ENCODE measurements at places on chromosomes 7 and 10.

DNA sequence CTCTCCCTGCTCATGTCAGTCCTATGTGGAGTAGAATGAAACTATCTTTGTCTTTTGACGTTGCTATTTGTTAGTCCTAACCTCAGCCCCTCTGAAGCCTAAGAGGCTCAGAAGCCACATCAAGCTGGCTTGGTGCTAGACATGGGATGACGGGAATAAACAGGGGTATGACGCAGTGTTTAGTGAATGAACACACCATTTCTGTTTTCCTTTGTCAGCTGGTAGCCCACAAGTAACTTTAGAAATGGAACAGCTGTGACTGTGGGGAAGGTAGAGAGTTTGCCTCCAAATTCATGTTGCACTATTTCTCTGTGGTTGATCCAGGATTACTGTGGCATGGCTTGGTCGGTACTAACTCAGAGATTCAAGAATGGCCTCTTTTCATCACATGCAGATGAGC lies 31.3 kb downstream of the COX15 start:
- DNase-seq: no peak

- no peak for DNase-seq
Measured at GRCh38 chr10:24804956-24805355, 81.3 kb upstream of the ARHGAP21 start.

DNA sequence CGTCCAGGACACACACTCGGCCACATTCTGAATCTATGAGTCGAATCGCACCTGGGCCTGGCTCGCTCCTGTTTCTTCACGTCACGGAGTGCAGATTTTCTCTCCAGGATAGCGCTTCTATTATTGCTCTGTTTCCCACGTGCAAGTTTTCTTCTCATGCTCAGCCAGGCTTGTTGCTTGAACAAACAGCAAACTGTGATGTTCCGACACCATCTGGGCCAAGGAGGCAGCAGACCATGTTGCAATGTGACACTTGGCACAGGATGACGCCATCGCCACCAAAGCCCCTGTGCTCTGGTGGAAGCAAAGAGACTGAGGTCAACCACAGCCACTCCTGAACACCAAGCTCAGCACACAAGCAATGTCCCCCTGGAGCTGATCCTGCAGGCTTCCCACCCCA lies 507.1 kb upstream of the ADARB2 start:
- peak; percentile 26 for DNase-seq

DNA sequence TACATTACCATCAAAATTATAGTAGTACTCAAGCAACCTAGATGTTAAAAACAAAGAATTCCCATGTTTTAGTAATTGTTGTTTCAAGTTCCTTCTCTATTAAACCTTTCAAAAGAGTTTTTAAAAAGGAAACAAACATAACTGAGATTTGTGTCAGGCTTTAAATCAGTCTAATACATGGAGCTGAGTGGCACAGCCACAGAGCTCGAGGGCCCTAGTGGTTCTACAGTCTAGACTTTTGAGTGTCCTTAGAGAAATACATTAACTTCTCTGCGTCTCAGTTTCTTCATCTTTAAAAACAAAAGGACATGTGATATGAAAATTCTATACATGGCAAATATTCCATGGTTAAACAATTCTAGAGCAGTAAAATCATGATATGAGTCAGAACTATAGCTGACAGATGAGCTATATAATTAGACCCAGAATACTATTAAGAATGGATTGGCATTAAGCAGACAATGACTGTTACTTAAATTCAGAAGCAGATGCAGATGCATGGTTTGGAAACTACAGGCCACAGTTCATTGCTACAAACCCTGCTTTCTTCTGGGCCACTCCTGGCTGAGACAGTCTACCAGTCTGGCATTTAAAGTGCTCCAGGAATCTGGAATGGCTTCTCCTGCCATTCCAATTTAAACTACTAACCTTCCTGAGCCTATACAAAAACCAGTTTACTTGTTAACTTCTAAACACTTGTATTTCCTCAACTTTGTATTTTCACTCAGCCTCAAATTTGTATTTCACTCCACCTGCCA lies 77.4 kb downstream of the EPC1 start:
- DNase-seq: no peak

DNA sequence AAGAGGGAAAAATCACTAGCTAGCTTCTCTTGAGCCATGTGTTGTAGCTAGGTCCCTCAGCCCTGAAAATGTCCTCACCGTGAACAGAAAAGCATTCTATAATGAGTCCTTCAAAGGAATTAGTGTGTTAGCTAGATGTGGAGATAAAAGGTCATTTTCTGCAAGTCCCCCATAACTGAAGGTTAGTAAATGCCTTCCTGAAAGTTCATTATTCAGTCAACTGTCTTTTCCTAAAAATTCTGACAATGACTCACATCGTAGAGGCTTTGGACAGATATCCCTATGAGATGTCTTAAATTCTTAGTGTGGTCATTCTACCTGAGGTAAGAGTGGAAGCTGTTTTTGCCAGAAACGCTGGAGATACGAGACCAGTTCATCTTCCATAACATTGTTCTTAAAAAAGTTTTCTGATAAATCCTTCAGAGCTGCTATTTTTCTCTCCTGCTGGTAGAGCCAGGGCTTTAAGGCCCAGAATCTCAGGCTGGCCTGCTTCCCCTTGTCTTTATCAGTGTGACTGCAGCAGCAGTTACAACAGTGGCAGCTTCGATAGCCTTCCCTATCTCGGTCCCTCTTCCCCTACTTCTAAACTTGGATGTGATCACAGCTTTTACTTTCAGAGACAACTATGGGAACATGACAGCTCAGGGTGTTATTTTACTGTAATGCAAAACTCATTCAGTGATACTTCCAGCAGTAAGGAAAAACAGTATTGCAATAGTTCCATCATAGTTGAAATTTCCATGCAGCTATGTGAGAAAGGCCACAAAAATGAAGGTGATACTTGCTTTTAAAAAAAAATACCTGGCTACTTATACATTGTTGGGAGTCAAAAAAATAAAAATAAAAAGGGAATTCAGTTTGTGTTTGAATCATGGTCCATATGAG lies 37.3 kb upstream of the PRKAR2B start:
- DNase-seq: no peak

- no peak for DNase-seq
Measured at GRCh38 chr7:47830015-47830414, 118.3 kb downstream of the PKD1L1 start.

DNA sequence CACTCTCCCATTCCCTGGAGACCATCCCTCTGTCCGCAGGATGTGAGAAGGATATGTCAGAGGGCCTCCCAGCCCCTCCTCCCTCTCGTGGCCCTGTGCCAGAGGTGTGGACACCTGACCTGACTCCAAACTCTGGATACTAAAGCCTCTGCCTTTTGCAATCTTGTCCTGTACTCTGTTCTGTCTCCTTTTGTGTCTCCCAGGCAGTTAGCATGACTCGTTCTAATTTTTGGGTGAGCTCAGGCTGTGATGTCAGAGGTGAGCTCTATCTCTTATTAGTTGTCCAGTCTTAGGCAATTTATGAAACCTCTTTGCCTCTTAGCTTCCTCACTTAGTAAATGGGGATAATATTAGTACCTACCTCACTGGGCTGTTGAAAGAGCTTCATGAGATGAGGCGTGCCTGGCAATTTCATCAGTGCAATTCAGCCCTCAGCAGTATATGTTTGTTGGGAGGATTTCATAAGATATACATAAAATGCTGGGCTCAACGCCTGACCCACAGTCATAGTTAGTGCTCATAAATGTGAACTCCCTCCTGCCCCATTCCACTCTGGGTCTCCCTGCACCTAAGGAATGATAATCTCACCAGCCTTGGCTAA lies 10.9 kb downstream of the MARVELD1 start:
- DNase-seq: no peak

- DNase-seq: peak; percentile 74
Measured at GRCh38 chr7:73718905-73719805, at the start of gene STX1A. STX1A (minus strand) TSS chr7:73719669; CDS start chr7:73719631, 38 bp downstream.

DNA sequence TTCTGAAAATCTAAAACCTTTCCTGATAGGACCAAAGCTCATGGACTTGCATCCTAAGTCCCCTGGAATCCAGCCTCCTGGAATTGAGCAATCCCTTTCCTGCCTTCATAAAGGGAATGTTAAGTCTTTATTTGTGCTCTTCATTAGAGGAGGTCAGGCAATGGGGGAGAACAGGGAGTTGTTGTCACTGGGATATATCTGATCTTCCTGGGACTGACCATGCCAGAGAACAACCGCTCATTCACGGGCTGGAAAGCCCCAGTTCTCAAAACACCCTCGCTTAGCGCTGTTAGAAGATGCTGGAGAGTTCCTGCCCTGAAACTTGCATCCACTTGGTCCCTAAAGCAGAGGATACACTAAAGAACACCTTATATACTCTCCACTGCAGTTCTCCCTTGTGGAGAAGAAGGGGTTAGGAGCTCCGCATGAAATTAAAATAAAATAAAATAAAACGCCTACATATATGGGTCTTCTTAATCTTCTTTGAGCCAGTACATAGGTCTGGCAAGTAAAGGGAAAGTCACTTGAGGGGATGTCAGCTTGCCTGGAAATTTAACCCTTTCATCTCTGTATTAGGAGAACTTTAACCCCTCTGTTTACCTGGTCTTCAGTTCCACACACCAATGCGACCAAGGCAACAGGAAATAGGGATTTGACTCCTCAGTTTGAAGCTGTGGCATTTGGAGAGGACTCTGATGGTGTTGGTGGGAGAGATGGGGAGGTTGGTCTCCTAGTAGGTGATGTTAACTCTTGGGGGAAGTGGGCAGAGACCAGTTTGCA lies 1.2 kb downstream of the SORCS1 start:
- DNase-seq: no peak

GRCh38 chr10:77185696-77186095 lies 451.9 kb downstream of the KCNMA1 start:
- no peak for DNase-seq

- DNase-seq: peak; percentile 66
Measured at GRCh38 chr7:148262721-148263229, 327.8 kb upstream of the C7orf33 start.

DNA sequence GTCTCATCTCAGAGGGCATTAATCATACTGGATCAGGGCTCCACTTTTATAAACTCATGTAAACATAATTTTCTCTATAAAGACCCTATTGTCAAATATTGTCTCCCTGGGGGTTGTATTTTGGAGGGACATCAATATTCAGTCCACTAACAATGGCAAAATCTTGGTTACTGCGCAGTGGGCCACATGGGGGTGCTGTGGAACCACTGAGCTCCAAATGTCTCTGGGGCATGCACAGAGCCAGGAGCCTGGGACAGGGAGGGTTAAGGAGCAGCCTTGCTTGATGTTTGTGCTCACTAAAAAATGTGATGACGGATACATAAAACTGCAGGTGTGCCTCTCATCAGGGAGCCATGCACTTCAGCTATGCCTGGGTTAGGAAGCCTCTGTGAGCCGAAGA lies 62.1 kb upstream of the PRSS58 start:
- peak; percentile 39 for DNase-seq

DNA sequence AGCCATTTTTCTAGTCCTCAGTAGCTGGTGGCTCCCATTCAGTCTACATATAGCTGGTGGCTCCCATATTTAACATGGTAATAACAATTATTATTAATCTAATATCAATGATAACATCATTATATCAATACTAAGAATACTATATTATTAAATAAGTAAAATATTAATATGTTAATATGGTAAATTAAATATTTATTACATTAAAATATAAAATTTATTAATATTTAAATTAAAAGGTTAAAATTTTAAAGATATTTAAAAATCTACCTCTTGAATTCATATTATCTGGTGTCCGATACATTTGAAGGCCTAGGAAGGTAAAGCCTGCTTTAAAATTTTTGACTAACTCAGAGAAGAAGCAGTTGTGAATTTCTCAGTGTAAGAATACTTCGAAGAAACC lies 69.8 kb downstream of the SPAG6 start:
- DNase-seq: no peak

- DNase-seq: no peak
Measured at GRCh38 chr7:5334671-5335070, 51.9 kb downstream of the SLC29A4 start.

- no peak for DNase-seq
Measured at GRCh38 chr7:55148571-55148970, 129.8 kb downstream of the EGFR start.

GRCh38 chr7:90629297-90629918 lies 33.3 kb downstream of the CDK14 start:
- DNase-seq: peak; percentile 23

- no peak for DNase-seq
Measured at GRCh38 chr7:3349126-3349525, 48.1 kb downstream of the SDK1 start.

GRCh38 chr7:25109276-25109675 lies 15.8 kb downstream of the CYCS start:
- DNase-seq: no peak

DNA sequence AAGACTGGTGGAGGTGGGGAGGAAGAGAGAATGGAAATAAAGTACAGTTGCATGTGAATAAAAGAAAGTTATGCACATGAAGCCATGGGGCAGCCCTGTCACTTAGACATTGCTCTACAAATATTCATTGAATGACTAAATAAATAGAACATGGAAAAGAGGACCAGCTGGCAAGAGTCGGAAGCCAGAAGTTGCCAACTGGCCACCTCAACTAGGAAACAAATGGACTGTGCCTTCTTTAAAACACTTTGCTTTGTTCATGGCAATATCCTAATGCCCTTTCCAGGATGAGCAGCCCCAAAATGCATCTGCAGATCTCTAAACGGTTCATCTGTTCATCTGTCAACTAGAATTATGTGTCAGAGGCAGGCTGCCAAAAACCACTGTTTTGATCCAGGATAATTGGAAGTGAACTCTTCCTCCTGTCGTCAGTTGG lies 157.3 kb downstream of the NOC3L start:
- DNase-seq: peak; percentile 74

- no peak for DNase-seq
Measured at GRCh38 chr7:30817371-30817767, 46.2 kb downstream of the MINDY4 start.

- no peak for DNase-seq
Measured at GRCh38 chr7:139570119-139570518, 46.6 kb downstream of the CLEC2L start.

GRCh38 chr10:128109707-128110106 lies 16.5 kb downstream of the MKI67 start:
- DNase-seq: no peak

GRCh38 chr10:1519391-1519790 lies 217.9 kb downstream of the ADARB2 start:
- no peak for DNase-seq
